Activated T-helper 17 cell treated with anti-CD3 and anti-CD28 coated beads, Interleukin-2, amount 50 U/mL, for 72 hours (primary cell): ENCODE measurements at places on chromosomes 4 and X. TPM values are rescaled to one million over a fixed set of nuclear protein-coding genes. Genes with fewer than 3 reads are reported as not detected.

Gene GASK1B
- not detected for total RNA-seq

Gene ARHGEF38
- not detected for total RNA-seq

- no peaks in the 10 kb centered on the region for H3K4me1 ChIP-seq
- no peak overlapping the region for H3K4me3 ChIP-seq
- H3K27ac ChIP-seq: no peak overlapping the region
- ATAC-seq: no peak
- H3K36me3 ChIP-seq: no peaks in the 10 kb centered on the region
These were observed 78.1 kb upstream of the BOD1L1 start for GRCh38 chr4:13705521-13706041.

GRCh38 chrX:41382714-41383645 is 49.0 kb downstream of the DDX3X start:
- peak; percentile 69 for ATAC-seq

GRCh38 chr4:78673337-78673736 is 102.8 kb upstream of the BMP2K start:
- H3K36me3 ChIP-seq: no peaks in the 10 kb centered on the region
- H3K4me1 ChIP-seq: no peaks in the 10 kb centered on the region
- ATAC-seq: no peak
- peaks cover 5% of the 10 kb centered on the region for H3K27me3 ChIP-seq

- peaks cover 46% of the 10 kb centered on the region for H3K4me1 ChIP-seq
- no peak overlapping the region for H3K4me3 ChIP-seq
- peaks cover 33% of the 10 kb centered on the region for H3K36me3 ChIP-seq
- H3K27ac ChIP-seq: peak overlapping the region; percentile 73
- H3K27me3 ChIP-seq: no peaks in the 10 kb centered on the region
These were observed 24.3 kb downstream of the ADD1 start for GRCh38 chr4:2867758-2868491.

GRCh38 chrX:110442635-110443034 is 84.0 kb downstream of the RTL9 start:
- no peaks in the 10 kb centered on the region for H3K4me1 ChIP-seq
- no peak overlapping the region for H3K4me3 ChIP-seq
- H3K27ac ChIP-seq: no peak overlapping the region
- no peaks in the 10 kb centered on the region for H3K36me3 ChIP-seq
- ATAC-seq: peak; percentile 24

- H3K4me1 ChIP-seq: no peaks in the 10 kb centered on the region
- H3K27me3 ChIP-seq: peaks cover 28% of the 10 kb centered on the region
- no peak overlapping the region for H3K4me3 ChIP-seq
- H3K36me3 ChIP-seq: no peaks in the 10 kb centered on the region
- no peak overlapping the region for H3K27ac ChIP-seq
These were observed 355 bp downstream of the GRID2 start for GRCh38 chr4:92304121-92304520.

- H3K27ac ChIP-seq: peak overlapping the region; percentile 98
- H3K4me1 ChIP-seq: peaks cover 6% of the 10 kb centered on the region
- ATAC-seq: peak; percentile 41
- peaks cover 32% of the 10 kb centered on the region for H3K36me3 ChIP-seq
These were observed 250 bp downstream of the USP9X start for GRCh38 chrX:41085512-41085877.
